ENCODE measurements at places on chromosomes 13 and 19. TPM values are rescaled to one million over a fixed set of nuclear protein-coding genes. Genes with fewer than 3 reads are reported as not detected.

CGB5 gene
- not detected for total RNA-seq

METTL21C gene
- total RNA-seq, result not detected

DNA sequence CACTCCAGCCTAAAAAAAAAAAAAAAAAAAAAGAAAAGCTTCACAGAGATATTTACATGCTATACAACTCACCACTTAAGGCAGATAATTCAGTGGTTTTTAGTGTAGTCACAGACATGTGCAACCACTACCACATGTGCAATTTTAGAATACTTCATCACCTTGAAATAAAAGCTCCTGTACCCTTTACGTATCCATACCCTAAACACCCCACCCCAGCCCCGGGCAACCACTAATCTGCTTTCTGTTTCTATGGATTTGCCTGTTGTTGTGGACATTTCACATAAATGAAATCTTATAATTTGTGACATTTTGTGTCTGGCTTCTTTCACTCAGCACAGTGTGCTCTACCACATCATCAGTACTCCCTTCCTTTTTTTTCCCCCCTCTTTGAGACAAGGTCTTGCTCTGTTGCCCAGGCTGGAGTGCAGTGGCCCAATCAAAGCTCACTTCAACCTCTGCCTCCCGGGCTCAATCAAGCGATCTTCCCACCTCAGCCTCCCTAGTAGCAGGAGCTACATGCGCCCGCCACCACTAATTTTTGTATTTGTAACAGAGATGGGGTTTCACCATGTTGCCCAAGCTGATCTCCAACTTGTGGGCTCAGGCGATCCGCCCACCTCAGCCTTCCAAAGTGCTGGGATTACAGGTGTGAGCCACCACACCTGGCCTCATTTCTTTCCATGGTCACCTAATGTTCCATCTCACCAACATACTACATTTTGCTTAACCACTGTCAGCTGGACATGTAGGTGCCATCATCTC, 4.0 kb downstream of the DDX39A start:
- DNase-seq, result no peak

- DNase-seq, result peak; percentile 37
Measured at GRCh38 chr13:34883396-34883795, 58.7 kb upstream of the NBEA start.

- DNase-seq, result no peak
Measured at GRCh38 chr13:99973163-99973807, 1.7 kb upstream of the ZIC5 start.

DNA sequence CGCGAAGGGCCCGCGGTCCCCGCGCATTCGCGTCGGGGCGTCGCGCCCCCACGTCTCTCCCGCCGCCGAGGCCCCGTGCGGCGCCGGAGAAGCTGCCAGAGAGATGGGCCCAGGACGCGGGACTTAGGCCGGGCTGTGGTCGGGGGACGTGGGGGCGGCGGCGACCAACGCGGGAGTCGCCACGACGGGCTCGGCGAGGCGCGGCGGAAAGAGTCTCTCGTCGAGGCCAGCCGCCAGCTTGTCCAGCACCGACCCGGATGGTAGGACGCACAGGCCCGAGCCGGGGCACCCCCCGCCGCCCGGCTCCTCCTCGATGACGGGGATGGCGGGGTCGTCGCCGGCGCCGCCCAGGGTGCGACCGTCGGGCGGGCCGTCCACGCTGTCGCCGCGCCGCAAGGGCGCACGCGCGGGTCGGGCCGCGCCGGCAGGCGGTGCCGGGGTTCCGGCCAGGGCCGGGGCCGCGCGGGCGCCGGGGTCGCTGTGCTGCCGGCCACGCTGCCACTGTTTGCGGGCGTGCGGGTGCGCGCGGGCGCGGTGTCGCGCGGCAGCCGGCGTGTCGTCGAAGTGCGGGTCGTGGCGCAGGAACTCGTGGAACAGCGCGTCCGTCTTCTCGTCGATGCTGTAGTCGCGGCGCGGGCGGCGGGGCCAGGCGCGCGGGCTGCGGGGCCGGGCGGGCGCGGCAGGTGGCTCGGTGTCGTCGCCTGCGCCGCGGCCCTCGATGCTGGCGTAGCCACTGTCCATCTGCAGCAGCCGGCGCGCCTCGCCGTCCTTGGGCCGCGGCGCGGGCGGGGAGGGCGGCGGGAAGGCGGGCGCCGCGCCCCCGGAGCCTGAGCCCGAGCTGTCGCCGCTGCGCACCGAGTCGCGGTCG, 8.5 kb downstream of the CBARP start:
- no peak for DNase-seq

- no peak for DNase-seq
Measured at GRCh38 chr19:17648097-17648660, 40.0 kb downstream of the UNC13A start.

GRCh38 chr19:28135825-28136224, 1077.1 kb downstream of the UQCRFS1 start:
- DNase-seq, result no peak

DNA sequence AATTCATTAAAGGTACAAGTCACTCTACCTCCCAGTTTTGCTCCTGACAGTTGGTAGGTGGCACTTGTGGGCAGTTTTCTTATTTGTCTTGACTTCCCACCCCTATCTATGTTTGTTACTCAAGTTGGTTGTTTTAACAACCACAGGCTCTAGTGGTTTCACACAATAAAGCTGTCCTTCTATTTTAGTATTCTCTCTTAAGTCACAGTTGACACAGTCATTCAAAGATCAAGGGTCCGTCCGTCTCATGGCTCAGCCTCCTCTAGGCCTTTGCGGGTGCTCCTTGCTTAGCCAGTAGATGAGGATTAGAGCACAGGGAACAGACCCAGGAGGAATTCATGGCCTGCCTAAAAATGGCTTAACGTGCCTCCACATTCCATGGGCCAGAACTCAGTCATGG, 573.7 kb downstream of the IRS2 start:
- no peak for DNase-seq

- no peak for DNase-seq
Measured at GRCh38 chr13:77860507-77860981, 58.1 kb downstream of the EDNRB start.

ZNF155 gene
- total RNA-seq, result 8.9 TPM

MPND gene
- total RNA-seq, result 19.2 TPM

DMKN gene
- total RNA-seq, result 16.1 TPM

DNA sequence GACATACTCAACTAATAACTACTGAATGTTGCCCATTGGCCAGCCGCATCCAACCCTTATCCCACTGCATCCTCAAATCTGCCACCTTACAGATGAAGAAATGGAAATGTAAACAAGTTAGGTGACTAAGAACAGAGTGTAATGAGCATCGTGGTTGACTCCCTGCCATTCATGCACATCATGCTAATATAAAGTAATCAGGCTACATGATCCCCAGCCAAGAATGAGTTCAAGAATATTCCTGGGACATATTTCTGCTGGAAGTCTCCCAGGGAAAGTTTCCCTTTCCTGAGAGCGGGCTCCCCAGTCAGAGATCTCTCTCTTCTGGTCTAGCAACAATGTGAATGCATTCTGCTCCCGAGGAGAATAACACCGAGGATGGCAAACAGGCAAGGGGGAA, 55.9 kb upstream of the SERP2 start:
- no peak for DNase-seq

TJP3 gene
- total RNA-seq, result 0.22 TPM

GRCh38 chr13:41621716-41622431, 164.5 kb downstream of the RGCC start:
- no peak for DNase-seq

GRCh38 chr19:54107876-54108490, 5.3 kb downstream of the NDUFA3 start:
- DNase-seq, result no peak

- DNase-seq, result no peak
Measured at GRCh38 chr13:90751026-90751425, 596.5 kb upstream of the MIR17HG start.

S1PR5 gene
- total RNA-seq, result not detected

DAZAP1 gene
- 96.7 TPM for total RNA-seq

DNA sequence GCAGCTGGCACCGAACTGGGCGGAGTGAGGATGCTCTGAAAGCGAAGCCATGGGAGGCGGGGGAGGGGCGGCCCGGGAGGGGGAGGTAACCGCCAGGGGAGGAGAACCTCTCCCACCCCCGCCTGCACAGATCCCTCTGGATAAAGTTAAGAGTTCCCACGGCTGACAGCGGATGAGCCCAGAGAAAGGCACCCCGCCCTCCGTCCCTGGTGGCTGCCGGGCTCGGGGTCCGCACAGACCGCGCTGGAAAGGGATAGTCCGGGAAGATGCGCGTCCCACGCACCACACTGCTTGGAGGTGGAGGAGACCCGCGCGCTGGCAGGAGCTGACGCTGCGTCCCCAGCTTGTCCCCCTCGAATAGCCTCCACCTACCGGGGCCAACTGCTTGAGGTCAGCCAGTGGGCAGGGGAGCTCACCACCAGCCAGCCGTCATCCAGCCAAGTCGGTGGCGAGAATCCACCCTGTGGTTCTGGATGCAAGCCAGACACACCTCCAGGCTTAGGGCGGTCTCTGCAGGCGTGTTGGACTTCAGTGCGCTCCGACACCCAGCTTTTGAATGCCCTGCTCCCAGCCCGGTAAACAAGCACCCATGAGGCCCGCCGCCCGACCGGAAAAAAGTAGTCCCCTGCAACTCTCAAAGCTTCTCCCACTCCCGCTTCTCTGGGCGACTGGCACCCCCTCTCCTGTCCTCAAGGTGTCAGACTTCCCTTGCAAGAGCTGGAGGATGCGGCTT, at the start of gene TRPC4:
Gene TRPC4, minus strand, starts transcription at position 17 of the 733 bp plus-strand sequence. CDS start 86,439 bp downstream, outside the sequence.
- peak; percentile 67 for DNase-seq

ZNF99 gene
- 0.02 TPM for total RNA-seq

C19orf38 gene
- total RNA-seq, result 0.62 TPM

AP1M2 gene
- not detected for total RNA-seq

GRCh38 chr13:44573790-44574465, 2.2 kb downstream of the TSC22D1 start:
- no peak for DNase-seq

DNA sequence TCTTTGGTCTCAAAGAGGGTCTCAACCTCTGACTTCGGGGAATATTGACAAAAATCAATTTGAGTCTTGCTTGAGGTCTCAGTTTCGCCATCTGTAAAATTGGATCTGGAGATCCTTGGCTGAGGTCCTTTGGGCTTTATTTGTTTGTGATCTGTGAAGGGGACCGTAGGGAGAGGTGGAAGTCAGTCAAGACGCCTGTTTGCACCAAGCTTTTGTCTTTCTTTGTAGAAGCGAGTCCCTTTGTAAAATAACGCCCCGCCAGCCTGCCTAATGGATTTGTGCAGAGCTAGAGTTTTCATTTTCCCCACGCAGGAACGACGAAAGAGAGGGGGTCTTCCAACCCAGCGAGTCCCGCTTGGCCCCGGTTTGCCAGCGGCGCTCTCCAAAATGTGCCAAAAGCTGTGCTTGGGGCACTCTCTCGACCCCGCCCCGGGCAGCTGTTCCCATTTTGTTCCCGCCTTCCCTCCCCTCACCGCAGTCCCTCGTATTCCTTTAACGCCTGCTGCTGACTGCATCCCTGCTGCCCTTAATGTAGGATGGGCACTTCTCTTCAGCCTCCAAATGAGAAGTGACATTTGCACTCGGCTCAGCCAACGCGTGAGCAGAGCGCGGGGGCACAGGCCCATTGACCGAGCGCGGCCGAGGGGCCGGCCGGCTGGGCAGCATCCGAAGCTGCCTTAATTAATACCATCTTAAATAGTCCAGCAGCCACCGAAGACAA, 13.0 kb downstream of the ZIC5 start:
- DNase-seq, result no peak

DNA sequence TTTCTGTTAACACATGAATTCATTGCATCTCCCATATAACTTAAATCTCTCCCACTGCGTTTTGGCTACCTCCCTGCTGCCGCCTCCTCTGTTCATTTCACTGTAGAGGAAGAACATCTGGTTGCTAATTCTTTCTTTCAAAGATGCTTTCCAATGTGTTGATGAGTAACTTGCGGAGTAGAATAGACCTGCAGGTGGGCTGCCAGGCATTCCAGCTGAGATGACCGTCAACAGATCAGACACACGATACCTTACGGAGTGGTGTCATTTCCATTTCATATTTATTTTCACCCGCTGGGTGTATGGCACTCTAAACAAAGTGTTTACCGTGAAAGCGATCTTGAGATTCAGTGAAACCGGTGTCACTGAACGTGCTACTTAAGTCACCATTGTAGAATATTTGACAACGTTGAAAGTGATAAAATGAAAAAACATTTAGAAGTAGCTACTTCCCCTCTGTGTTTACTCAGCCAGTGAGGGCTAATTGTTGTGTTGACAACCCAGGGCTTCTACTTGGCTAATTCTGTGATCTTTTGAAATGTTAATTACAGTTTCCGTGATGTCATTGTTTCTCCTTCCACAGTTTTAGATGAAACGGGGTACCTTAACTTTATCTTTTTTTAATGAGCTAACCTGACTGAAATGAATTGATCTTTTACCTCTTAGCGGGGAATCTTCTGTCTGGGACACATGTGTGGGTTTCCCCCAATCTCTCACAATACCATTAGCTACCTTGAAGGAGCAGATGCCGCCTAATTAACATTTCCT, 228.5 kb upstream of the ARGLU1 start:
- DNase-seq, result no peak

RASIP1 gene
- 13.7 TPM for total RNA-seq

RUBCNL gene
- total RNA-seq, result 0.69 TPM

DNA sequence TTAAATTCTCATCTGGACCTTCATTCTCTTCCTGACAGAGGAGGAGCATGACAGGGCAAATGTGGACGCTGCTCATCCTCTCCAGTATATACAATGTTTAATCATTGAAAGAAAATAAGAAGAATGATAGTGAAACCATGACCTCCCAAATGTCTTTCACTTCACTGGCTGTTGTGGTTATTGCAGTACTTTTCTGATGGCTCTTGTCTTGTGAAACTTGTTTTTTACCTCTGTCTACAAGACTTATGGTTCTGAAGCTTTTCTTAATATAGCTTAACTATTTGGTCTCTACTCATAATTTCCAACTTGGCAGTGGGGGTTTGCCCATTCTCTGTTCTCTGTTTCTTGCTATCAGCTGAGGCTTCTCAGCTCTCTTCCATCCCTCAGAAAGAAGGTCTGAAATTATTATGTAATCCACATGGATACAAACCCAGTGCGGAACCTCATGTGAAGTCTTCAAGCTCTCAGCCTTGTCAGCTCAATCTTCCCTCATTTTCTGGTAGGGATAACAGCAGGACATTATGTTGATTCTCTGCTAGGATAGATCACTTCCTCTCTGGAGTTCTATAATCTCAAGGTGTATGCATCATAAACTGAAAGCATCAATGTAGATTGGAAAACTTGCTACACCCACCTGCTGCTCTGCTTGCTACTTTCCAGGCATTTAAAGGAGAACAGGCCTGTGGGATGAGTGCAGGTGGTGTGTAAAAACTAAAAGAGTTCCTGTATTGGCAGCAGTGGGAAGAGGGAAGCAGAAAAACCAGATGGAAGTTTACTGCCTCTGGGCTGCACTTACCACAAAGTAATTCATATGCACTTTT, 250.3 kb upstream of the HTR2A start:
- no peak for DNase-seq

- DNase-seq, result no peak
Measured at GRCh38 chr13:43661161-43661830, 125.5 kb downstream of the ENOX1 start.

- DNase-seq, result no peak
Measured at GRCh38 chr13:26949701-26950502, 189.3 kb upstream of the GPR12 start.

- no peak for DNase-seq
Measured at GRCh38 chr13:45133396-45134118, 13.2 kb downstream of the GTF2F2 start.

Measured in left ventricle myocardium superior (tissue), 1 donor.